ENCODE measurements at places on chromosomes 3 and 15.

- DNase-seq: no peak
Observed at GRCh38 chr3:146468234-146468633, 1.1 kb downstream of the PLSCR2 start.

- no peak for DNase-seq
Observed at GRCh38 chr15:82921242-82921641, 31.3 kb downstream of the HOMER2 start.

GRCh38 chr15:98856532-98856907 lies 151.1 kb downstream of the PGPEP1L start:
- DNase-seq: no peak

GRCh38 chr3:13708301-13708700 lies 159.4 kb downstream of the FBLN2 start:
- no peak for DNase-seq

GRCh38 chr3:13879102-13879945 lies 547 bp downstream of the WNT7A start:
- no peak for DNase-seq

GRCh38 chr3:188497021-188497420 lies 343.1 kb downstream of the LPP start:
- DNase-seq: peak; percentile 24

GRCh38 chr15:64532521-64533315 lies 72.3 kb downstream of the ZNF609 start:
- DNase-seq: no peak

DNA sequence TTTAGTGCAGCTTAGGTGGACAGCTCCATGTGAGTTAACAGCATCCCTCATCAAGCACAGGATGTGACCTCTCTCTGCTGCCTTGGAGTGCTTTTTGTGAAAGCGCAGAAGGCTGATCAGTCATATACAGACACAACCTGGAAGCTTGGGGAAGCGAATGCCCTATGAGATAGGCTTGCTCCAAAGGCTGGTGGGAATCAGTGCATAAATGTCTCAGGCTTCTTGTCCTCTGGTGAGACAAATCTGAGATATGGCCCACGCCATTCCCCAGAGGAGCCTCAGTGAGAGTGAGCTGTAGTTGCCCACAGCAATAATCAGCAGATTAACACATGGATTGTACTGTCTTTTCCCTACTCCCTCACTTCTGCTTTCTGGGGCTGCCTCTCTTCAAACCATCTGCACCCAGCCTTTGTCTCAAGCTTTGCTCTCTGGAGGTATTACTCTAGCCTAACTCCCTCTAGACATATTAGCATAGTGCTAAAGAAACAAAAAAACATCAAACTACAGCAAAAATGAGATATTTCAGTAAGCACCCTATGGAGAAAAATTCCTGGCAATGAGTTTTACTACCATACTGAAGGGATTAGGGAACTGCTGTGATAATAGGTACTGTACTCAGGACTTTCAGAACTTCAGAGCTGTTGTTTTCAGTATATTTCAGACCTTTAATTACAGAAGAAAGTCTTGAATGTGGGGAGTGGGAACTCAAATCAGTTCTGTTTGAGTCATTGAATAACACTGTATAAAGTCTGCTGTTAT lies 113.7 kb downstream of the OXSM start:
- no peak for DNase-seq

DNA sequence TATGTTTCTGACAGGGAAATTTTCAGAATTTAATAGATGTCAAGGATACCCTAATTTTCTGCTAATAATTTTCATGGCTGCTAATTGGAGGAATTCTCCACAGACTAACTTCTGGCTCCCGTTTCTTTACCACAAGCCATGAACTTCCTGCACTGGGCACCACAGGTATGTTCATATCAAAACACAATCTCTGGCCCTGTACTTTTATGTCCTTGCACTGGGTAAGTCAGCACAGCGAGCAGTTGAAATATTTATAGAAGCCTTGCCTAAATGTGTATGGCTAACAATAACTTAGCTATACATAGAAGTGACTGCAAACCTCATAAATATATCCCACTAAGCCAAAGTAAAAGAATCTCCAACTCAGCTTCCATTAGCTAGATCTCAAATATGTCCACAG lies 246.9 kb downstream of the ZIC1 start:
- DNase-seq: no peak

- DNase-seq: no peak
Observed at GRCh38 chr3:64164349-64164748, 60.9 kb downstream of the PRICKLE2 start.

- peak; percentile 59 for DNase-seq
Observed at GRCh38 chr15:51382787-51383186, 41.3 kb downstream of the GLDN start.

- DNase-seq: no peak
Observed at GRCh38 chr3:46019707-46020106, 7.6 kb downstream of the XCR1 start.

DNA sequence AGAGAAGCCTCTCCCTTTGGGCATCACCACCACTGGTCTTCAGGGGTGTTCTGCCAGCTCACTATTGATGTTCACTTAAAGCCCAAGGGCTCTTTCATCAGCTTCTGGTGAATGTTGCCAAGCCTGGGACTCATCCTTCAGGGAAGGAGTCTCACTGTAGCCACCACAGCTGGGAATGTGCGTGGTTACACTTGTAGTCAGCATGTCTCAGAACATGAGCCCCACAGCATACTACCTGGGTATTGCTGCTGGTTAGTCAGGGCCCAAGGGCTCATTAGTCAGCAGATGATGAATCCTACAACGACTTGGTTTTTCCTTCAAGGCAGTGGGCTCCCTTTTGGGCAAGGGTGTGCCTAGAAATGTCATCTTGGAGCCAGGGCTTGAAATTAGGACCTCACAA lies 412.9 kb downstream of the VGLL3 start:
- peak; percentile 39 for DNase-seq

- DNase-seq: no peak
Observed at GRCh38 chr15:74594455-74594854, 21.2 kb upstream of the CLK3 start.

DNA sequence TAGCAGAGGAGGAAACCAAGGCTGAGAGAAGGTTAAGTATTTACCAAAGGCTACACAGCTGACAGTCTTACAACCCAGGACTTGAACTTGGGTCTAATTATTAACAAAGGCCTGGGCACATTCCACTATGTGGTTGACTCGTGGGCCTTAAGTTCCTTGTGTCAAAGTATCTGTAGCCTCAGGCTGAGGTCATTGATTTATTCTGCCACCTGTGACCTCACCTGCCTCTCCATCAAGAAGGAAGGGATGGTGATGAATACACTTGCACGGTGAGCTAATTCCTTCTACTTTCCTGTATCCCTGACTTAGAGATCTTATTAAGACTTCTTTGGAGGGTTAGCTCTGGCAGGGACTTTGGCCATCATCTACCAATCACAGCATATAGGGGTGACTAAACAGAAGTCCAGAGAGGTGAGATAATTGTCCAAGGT lies 19.9 kb upstream of the LRRC58 start:
- no peak for DNase-seq

DNA sequence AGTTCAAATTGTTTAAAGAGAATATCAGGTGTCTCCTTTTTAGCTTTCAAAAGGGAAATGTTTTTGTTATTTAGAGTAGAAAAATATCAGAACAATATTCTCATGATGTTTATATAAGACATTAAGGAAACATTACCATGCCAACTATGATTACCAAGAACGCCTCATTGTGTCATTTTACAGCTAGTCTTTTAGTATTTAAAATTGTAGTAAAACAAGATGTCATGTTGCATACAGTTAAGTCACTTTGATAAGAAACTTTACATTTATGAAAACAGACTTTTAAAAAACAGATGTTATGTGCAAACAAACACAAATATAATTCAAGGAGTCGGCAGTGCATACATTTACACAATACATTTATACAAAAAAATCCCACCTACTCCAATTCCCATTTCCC lies 4.4 kb downstream of the PLSCR4 start:
- DNase-seq: no peak

- DNase-seq: no peak
Observed at GRCh38 chr15:89480505-89480904, 15.9 kb downstream of the RHCG start.

DNA sequence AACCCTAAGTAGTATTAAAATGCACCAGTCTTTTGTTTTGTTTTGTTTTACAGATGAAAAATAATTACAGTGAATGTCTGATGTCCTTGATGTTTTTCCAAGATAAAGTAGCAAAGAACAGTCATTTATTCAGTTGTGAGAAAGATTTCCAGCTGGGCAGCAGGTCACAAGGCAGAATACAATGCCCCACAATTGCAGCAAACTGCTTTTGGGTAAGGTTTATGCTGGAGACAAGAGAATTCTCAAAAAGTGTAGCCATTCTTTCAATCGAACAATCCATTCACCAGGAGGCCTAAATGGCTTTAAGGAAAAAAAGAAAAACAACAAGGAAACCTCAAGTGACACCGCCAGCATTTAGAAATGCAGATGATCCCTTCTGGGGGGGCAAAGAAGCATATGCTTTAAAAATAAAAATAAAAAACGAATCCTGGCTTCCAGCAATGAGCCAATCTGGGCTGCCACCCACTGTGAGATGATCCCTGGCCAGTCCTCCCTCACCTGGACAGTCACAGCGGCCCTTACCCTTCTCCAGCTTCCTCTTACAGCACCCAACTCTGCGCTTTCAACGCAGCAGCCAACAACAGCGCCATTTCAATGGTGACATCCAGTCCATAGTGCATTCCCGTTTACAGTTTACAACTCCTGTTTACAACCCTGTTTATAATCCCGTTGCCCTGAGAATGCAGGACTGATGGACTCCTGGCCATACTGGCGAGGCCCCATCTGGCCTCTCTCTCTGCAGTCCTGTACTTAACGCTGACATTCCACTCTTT lies 25.7 kb upstream of the WNT5A start:
- DNase-seq: no peak

DNA sequence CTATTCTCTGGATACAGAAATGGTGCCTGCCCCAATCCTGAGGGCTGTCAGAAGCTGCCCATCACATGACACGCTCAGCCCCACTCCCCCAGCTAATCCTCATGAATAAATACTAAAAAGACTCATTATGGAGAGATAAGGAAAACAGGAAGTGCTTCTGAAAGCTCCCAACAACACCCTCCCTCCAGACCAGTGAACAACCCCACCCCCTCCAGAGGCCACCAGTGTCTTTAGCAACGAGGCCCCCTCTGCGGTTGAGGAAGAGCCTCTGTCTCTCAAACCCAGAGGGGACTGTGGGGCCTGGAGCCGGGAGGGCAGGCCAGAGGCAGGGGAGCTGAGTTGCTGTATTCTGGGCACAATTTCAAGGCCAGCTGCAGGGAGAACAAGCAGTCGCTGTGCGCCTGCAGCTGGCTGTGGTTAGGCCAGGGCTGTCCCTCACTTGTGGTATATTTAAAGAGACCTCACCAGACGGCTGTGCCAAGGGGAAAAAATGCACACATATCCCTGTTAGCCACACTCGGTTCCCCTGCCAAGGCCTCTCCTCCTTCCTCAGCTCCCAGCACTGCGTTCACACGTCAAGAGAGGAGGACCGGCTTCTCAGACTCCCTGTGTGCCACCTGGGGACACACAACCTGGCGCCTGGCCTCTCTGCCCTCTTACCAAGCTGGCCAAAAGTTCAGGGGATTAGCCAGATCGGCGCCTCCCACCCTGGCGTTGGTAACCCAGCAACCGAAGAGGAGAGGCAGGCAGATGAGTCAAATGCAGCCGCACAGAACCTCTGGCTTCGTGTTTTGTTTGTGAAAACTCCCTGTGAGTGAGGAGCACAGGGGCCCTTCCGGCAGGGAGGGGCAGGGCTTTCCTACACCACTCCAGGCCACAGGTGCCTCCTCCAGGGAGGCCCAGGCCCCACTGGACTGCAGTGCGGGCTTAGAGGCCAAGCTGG lies 101.2 kb upstream of the ETV5 start:
- no peak for DNase-seq

- no peak for DNase-seq
Observed at GRCh38 chr3:73734211-73735089, 109.7 kb upstream of the PDZRN3 start.

- DNase-seq: no peak
Observed at GRCh38 chr15:57494581-57494980, 97.1 kb upstream of the MYZAP start.

DNA sequence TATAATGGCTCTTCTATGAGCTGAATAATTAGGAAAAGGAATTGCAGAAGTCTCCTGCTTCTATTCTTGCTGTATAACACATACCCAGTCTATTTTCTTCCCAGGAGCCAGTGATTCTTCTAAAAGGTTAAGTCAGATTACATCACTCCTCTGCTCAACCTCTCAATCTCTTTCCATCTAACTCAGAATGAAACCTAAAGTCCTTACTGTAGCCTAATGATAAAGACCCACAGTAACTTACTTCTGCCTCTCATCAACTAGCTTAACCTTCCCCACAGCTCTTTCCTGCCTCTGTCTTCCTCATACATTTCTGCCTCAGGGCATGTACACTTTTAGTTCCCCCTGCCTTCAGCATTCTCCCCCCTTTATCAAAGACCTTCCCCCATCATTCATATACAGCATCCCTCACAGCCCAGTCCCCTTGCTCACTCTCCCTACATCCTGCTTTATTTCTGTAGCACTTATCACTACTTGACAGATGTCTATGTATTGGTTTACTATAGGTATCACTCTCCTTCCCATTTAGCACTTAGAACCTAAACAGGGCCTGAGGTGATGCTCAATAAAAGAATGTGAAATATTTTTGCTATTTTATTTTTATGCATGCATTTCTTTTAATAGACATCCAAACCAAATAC lies 28.5 kb upstream of the CMTM6 start:
- DNase-seq: no peak

DNA sequence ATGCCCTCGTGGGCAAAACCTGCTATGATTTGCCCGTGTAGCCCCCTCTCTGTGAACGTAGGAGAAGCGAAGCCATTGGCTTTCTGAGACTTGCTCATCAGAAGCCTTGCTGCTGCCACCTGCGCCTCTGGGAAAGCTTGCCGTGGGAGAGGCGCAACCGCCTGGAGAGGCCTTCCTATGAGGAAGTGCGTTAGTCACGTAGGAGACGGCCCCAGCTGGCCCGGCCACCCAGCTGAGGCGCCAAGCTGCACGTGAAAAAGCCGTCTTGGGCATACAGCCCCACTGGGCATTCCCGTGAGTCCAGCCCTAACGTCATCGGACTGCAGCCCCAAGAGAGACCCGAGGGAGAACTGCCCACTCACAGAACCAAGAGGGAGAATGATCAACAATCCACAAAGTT lies 49.1 kb upstream of the TJP1 start:
- no peak for DNase-seq

DNA sequence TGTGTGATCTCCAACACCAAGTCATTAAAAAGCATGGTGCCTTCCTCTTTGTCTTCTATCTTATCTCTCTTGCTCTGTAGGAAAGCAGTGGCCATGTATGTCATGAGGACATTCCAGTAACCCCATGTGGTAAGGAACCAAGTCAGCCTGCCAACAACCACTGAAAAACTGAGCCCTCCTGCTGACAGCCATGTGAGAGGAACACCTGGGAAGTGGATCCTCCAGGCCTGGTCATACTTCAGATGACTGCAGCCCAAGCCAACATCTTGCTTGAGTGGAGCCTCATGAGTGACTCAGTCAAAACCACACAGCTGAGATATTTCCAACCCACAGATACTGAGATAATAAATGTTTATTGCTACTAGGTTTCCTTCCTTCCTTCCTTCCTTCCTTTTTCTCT lies 597.3 kb downstream of the ZIC1 start:
- no peak for DNase-seq

Measured in RKO (cell line).